ENCODE measurements at places on chromosomes 3 and 15. TPM values are rescaled to one million over a fixed set of nuclear protein-coding genes. Genes with fewer than 3 reads are reported as not detected.

DNA sequence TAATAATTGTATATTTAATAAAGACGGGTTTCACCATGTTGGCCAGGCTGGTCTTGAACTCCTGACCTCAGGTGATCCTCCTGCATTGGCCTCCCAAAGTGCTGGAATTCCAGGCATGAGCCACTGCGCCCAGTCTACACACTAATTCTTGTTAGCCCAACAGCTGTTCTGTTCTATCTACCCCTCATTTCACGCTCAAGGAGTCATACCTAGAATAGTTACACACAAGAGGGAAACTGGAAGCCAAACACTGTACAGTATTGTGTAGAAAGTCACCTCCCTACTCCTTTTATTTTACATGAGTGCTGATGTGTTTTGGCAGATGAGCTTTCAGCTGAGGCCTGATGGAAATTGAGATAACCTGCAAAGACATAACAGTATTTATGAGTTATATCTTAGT is 13.4 kb upstream of the CTDSPL2 start:
- no peaks in the 10 kb centered on the region for H3K27me3 ChIP-seq
- no peak for DNase-seq
- H3K4me1 ChIP-seq: no peaks in the 10 kb centered on the region
- H3K4me3 ChIP-seq: no peak overlapping the region
- peaks cover 10% of the 10 kb centered on the region for H3K36me3 ChIP-seq
- H3K27ac ChIP-seq: no peak overlapping the region

DNA sequence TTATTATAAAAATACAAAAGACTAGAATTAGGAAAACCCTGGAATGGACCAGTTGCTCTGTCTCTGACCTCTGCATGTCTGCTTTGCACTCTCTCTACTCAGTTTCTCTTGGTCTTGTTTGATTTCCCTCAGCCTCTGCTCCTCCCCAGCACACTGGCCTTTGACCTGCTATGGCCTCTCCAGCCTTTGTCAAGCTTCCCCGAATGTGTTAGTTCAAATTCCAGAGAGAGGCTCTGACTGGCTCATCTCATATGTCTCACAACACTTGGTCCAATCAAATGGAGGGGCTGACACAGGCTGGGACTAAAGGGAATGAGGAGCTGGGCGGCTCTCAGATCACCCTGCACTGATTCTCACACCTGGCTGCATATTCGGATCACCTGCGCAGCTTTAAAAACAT is 52.4 kb upstream of the CMTM8 start:
- H3K4me1 ChIP-seq: no peaks in the 10 kb centered on the region
- H3K36me3 ChIP-seq: no peaks in the 10 kb centered on the region
- no peak for DNase-seq
- no peak overlapping the region for H3K4me3 ChIP-seq

- H3K27me3 ChIP-seq: no peaks in the 10 kb centered on the region
- H3K4me3 ChIP-seq: no peak overlapping the region
- no peak for DNase-seq
- no peaks in the 10 kb centered on the region for H3K4me1 ChIP-seq
- H3K27ac ChIP-seq: no peak overlapping the region
These were observed 296.5 kb downstream of the THSD4 start for GRCh38 chr15:71411538-71412482.

- no peaks in the 10 kb centered on the region for H3K27me3 ChIP-seq
- H3K4me1 ChIP-seq: peaks cover 2% of the 10 kb centered on the region
- H3K36me3 ChIP-seq: no peaks in the 10 kb centered on the region
- H3K4me3 ChIP-seq: no peak overlapping the region
These were observed 29.0 kb downstream of the BCL2L10 start for GRCh38 chr15:52083603-52084002.

DNA sequence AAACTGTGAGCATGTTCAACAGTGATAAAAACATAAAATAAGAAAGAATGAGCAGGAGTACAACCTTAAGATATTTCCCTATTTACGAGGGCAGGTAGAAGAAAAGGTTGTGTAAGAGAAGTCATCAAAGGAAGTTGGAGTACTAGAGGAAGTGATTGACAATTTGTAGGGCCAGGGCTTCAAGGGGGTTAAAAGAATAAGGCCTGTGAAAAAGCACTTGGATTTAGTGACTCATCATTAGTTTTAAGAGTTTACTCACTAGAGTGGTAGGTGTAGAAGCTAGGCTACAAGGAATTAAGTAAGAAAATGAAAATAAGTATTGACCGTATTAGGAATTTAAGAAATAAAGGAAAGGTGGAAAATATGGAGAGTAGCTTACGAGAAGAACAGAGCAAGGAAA is 23.6 kb downstream of the KCNMB3 start:
- no peak for DNase-seq
- no peaks in the 10 kb centered on the region for H3K27me3 ChIP-seq
- H3K4me3 ChIP-seq: no peak overlapping the region
- H3K36me3 ChIP-seq: peaks cover 56% of the 10 kb centered on the region

- DNase-seq: no peak
- peaks cover 21% of the 10 kb centered on the region for H3K4me1 ChIP-seq
- H3K27ac ChIP-seq: peak overlapping the region; percentile 56
- H3K36me3 ChIP-seq: no peaks in the 10 kb centered on the region
These were observed 121.3 kb downstream of the CD47 start for GRCh38 chr3:107969525-107969924.

DNA sequence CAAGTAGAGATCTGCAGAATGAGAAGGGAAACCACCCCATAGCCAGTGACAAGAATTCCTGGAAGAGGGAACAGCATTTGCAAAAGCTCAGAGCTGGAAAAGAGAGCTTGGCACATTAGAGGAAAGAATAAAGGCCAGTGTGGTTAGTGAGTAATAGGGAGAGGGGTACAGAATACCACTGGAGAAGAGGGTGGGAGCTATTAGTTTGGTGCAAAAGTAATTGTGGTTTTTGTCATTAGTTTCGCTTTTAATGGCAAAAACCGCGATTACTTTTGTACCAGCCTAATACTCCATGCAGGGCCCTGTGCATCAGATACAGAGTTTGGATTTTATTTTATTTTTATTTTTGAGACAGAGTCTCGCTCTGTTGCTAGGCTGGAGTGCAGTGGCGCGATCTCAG is 9.8 kb downstream of the SLC24A1 start:
- H3K4me1 ChIP-seq: peaks cover 5% of the 10 kb centered on the region
- no peak for DNase-seq
- no peak overlapping the region for H3K27ac ChIP-seq
- no peaks in the 10 kb centered on the region for H3K27me3 ChIP-seq
- H3K4me3 ChIP-seq: no peak overlapping the region
- H3K36me3 ChIP-seq: peaks cover 2% of the 10 kb centered on the region

DNA sequence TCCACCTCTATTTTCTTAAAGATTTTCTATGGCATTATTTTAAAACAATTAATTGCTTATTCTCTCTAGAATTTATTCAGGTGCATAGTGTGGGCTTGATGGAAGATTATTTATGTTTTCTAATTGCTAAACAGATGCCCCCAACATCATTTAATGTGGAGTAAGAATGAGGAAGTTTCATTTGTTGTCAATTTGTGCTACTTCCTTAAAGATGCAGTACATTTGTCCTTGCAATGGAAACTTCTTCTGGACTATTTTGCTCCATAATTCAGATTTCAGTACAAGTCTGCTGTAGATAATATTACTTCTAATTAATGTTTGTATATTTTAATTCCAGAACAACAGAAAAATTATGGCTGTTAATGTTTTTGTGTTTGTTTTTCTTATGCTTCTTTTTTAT is 104.8 kb downstream of the TGFBR2 start:
- H3K4me1 ChIP-seq: no peaks in the 10 kb centered on the region
- DNase-seq: no peak
- H3K4me3 ChIP-seq: no peak overlapping the region
- no peak overlapping the region for H3K27ac ChIP-seq
- H3K27me3 ChIP-seq: no peaks in the 10 kb centered on the region

DNA sequence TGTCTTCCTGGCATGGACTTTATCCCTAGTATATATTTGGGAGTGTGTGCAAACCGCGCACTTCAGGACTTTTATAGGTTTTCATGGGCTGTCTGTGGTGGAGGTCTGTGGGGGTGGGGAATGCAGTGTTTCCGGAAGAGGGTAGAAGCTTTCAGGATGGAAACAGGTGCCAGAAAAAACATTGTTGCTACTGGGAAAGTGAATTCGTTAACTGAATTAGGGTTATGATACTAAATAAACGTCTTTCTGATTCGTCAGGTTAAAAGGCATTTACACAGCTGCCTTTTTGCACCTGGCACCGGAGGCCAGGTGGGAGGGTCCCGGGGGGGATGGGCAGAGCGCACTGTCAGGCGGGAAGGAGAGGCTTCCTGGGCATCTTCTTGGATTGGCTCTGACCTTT is 62.1 kb downstream of the SLCO3A1 start:
- H3K4me3 ChIP-seq: no peak overlapping the region
- DNase-seq: no peak
- H3K4me1 ChIP-seq: no peaks in the 10 kb centered on the region
- H3K27me3 ChIP-seq: no peaks in the 10 kb centered on the region
- no peaks in the 10 kb centered on the region for H3K36me3 ChIP-seq

DNA sequence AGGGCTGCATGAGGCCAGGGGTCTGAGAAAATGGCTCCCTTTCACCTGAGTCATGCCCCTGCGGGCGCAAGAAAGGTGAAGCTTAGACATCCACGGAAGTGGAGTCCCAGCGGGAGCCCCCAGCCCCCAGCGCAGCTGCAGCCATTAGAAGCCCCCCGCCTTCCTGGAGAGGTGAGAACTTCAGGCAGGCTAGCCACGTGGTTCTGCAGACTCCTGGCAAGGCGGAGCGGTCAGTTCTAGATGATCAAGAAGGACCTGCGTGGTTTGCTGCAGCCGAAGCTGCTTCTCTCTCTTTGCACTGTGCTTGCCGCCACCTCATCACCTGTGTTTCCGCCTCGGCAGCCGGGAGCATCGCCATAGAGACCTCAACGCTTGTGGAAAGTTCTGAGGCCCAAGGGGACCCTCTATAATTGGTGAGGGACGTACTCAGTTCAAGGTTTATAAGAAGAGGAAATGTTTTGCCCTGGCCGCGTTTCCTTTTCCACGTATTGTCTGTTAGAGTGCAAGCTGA is 15.8 kb upstream of the KCNMB3 start:
- H3K4me3 ChIP-seq: no peak overlapping the region
- H3K36me3 ChIP-seq: no peaks in the 10 kb centered on the region
- H3K27ac ChIP-seq: no peak overlapping the region
- no peaks in the 10 kb centered on the region for H3K4me1 ChIP-seq

- peaks cover 5% of the 10 kb centered on the region for H3K4me1 ChIP-seq
- no peaks in the 10 kb centered on the region for H3K36me3 ChIP-seq
- no peak for DNase-seq
- H3K4me3 ChIP-seq: no peak overlapping the region
- no peak overlapping the region for H3K27ac ChIP-seq
These were observed 344.2 kb upstream of the TPRG1 start for GRCh38 chr3:188827576-188827975.

- peaks cover 23% of the 10 kb centered on the region for H3K36me3 ChIP-seq
- DNase-seq: no peak
These were observed 81.1 kb downstream of the CHSY1 start for GRCh38 chr15:101170568-101171350.

- no peak for DNase-seq
- no peaks in the 10 kb centered on the region for H3K27me3 ChIP-seq
- peak overlapping the region; percentile 61 for H3K27ac ChIP-seq
- H3K4me1 ChIP-seq: peaks cover 28% of the 10 kb centered on the region
These were observed 51.9 kb upstream of the PFN2 start for GRCh38 chr3:150022381-150023238.

DNA sequence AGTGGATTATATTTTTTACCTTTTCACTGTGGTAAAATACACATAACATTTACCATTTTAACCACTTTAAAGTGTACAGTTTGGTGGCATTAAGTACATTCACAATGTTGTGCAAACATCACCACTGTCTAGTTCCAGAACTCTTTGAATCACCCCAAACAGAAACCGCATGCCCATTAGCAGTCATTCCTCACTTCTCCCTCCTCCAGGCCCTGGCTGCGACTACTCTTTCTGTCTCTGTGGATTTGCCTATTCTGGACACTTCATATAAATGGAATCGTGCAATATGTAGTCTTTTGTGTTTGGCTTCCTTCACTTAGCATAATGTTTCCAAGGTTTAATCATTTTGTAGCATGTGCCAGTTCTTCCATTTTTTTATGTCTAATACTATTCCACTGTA is 409.8 kb downstream of the NTRK3 start:
- H3K4me1 ChIP-seq: no peaks in the 10 kb centered on the region
- no peak for DNase-seq
- H3K4me3 ChIP-seq: no peak overlapping the region
- H3K27ac ChIP-seq: no peak overlapping the region

- DNase-seq: no peak
- H3K4me3 ChIP-seq: no peak overlapping the region
- H3K27me3 ChIP-seq: no peaks in the 10 kb centered on the region
- no peaks in the 10 kb centered on the region for H3K4me1 ChIP-seq
- no peaks in the 10 kb centered on the region for H3K36me3 ChIP-seq
These were observed 166.3 kb downstream of the NECTIN3 start for GRCh38 chr3:111237946-111238345.

DNA sequence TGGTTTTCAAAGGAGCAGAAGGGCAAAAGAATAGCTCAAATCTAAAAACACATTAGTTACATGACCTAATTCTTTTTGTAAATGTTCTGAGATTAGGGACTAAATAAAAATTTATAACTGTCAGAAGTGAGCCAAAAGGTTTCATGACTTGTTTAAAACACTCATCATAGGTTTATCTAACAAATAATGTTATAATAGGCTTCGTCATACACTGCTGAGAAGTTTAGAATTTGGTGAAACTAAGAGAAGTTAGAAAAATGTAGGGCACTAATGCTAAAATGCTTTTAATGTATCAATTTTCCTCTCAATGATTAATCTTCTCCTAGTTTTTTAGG is 468.8 kb upstream of the CDIN1 start:
- DNase-seq: no peak
- peaks cover 22% of the 10 kb centered on the region for H3K4me1 ChIP-seq
- peak overlapping the region; percentile 24 for H3K27ac ChIP-seq
- no peaks in the 10 kb centered on the region for H3K36me3 ChIP-seq

GRCh38 chr3:156808025-156808424 is 18.1 kb upstream of the LEKR1 start:
- DNase-seq: no peak
- peaks cover 47% of the 10 kb centered on the region for H3K4me1 ChIP-seq
- H3K27me3 ChIP-seq: no peaks in the 10 kb centered on the region
- peaks cover 4% of the 10 kb centered on the region for H3K36me3 ChIP-seq
- no peak overlapping the region for H3K4me3 ChIP-seq

- no peaks in the 10 kb centered on the region for H3K4me1 ChIP-seq
- H3K36me3 ChIP-seq: no peaks in the 10 kb centered on the region
- H3K4me3 ChIP-seq: no peak overlapping the region
These were observed 217.4 kb downstream of the DIPK2A start for GRCh38 chr3:144189044-144189443.

Gene GPR156
- total RNA-seq: 0.48 TPM

Gene COPS2
- 69.1 TPM for total RNA-seq

Gene ZNF770
- 36.9 TPM for total RNA-seq

Gene RAB43
- total RNA-seq: 16.7 TPM

Gene GOLGA8M
- total RNA-seq: 2.7 TPM

Gene HCLS1
- not detected for total RNA-seq

Gene LRRC15
- 0.18 TPM for total RNA-seq

Gene SMAD3
- total RNA-seq: 35.8 TPM

Gene PP2D1
- not detected for total RNA-seq

Gene PEX5L
- total RNA-seq: not detected

Gene PRR20G
- total RNA-seq: not detected

All from osteocyte (in vitro differentiated cells).